ENCODE measurements at places on chromosomes 7 and 10.
A peak's percentile ranks its signal among the peaks of the same experiment; 100 is the strongest.

DNA sequence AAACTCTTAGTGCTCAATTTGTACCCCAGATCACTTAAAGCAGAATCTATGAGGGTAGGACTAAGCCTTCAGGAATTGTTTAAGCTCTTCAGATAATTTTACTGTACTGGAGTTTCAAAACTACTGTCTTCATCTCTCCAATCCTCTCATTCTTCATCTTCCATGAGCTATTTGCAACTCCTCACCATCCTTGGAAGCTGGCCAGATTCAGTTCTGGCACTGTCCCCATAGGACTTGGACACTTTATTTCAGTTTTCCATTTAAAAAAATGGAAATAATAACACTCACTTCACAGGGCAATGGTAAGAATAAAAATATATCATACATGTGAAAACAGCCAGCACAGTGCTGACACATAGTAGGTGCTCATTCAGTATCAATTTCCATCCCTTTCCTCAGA lies 74.6 kb downstream of the PPP1R17 start:
- DNase-seq: no peak

- no peak for DNase-seq
Measured at GRCh38 chr10:8568401-8568800, 513.9 kb downstream of the GATA3 start.

GRCh38 chr7:25643286-25643685 lies 415.0 kb upstream of the NPVF start:
- no peak for DNase-seq

DNA sequence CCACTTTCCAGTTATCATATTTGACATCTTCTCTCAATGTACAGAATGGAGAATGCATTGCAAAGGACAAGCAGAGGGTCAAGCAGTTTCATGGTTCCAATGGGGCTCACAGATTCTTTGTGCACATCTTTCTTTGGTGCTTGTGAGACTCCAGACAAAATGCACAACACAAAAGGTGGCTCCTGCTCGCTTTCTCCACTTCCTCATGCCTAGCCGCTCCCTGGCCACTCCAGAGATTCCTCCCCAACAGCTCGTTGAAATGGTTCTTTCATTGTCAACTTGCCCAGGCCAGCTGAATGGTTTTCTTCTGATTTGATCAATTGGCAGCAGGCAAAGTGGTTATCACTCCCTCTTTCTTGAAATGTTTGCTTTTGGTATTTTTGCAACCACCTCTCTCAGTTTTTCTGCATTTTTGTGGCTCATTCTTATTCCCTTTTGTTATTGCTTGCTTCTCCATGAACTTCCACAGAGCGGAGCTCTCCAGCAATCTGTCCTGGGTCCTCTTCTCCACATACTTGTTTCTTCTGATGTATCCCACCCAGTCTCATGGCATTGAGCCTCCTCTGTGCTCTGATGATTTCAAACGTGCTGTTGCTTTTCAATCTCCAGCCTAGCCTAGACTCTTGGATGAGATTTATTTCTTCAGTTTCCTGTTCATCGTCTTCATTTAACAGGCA lies 507.8 kb upstream of the MKI67 start:
- DNase-seq: no peak

- DNase-seq: no peak
Measured at GRCh38 chr10:45265996-45266395, 49.4 kb downstream of the OR13A1 start.

DNA sequence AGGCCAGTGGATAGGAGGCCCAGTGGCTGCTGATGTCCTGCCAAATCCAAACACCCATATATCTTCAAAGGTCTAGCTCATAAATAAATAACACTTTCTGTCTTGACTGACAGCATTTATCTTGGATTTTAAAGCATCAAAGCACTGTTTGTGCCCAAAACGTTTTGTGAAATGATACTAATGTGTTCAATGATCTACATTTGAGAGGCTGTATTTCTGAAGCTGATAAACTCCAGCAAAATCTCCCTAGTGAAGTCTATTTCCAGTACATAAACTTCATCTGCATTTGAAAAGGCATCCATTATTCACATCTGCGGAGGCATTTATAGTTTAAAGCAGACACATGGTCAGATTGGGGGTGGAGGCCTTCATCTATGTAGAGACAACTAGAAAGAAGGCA lies 276.3 kb downstream of the HPSE2 start:
- DNase-seq: no peak

DNA sequence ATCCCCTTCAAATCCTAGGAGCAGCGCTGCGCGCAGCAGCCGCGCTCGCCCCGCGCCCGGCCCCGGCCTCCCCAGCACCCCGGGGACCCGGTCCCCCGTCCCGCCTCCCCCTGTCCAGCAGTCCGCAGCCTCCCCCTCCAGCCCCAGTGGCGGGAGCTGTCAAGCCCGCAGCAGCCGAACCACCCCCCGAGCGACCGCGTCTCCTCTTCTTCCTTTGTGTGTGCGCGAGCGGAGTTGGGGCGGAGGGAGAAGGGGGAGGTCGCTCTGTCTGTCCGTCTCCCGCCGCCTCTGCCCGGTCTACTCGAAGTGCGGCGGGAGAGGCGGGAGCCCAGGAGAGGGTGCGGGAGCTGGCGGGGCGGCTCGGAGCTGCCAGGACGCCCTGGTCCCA lies 375 bp upstream of the CHN2 start:
- peak; percentile 31 for DNase-seq

- no peak for DNase-seq
Measured at GRCh38 chr10:13892001-13892491, 305.3 kb downstream of the PRPF18 start.

- DNase-seq: no peak
Measured at GRCh38 chr10:58951746-58952145, 224.7 kb upstream of the PHYHIPL start.

GRCh38 chr10:108421266-108421665 lies 1256.8 kb upstream of the SORCS1 start:
- DNase-seq: no peak

DNA sequence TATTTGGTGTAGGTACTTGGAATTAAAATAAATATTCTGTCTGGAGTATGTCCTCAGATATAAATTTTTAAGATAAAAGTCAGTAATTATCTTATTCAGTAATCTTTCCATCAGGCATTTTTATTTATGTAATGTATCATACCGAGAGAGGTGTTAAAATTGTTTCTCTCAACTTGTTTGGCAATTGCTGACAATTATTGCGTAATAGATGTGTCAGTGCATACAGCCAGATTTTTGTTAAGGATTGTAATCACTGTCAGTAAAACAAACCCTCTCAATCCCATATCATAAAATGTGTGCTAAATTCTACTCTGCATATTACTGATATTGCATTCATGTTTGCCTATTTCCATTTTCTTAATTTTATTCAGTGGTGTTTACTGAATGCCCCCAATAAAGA lies 69.2 kb downstream of the CNTNAP2 start:
- no peak for DNase-seq

- no peak for DNase-seq
Measured at GRCh38 chr7:63080831-63081230, 917.8 kb upstream of the ZNF722 start.

GRCh38 chr7:133313575-133313974 lies 60.7 kb downstream of the EXOC4 start:
- no peak for DNase-seq

- no peak for DNase-seq
Measured at GRCh38 chr7:28497009-28497408, 84.7 kb downstream of the CREB5 start.

- no peak for DNase-seq
Measured at GRCh38 chr7:98134420-98135228, 28.0 kb downstream of the LMTK2 start.

GRCh38 chr10:1367938-1368841 lies 312.0 kb downstream of the WDR37 start:
- peak; percentile 5 for DNase-seq

GRCh38 chr10:119370972-119371703 lies 163.8 kb downstream of the GRK5 start:
- no peak for DNase-seq

GRCh38 chr7:137592232-137592896 lies 248.8 kb upstream of the PTN start:
- DNase-seq: peak; percentile 55

DNA sequence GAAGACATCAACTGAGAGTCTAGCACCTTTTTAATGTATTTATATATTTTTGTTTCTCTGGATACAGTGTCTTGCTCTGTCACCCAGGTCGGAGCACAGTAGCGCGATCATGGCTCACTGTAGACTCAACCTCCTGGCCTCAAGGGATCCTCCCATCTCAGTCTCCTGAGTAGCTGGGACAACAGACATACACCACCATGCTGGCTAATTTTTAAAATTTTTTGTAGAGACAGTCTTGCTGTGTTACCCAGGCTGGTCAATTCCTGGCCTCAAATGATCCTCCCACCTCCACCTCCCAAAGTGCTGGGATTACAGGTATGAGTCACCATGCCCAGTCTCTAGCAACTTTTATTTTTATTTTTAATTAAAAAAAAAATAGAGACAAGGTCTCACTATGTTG lies 51.4 kb upstream of the ANLN start:
- DNase-seq: no peak

DNA sequence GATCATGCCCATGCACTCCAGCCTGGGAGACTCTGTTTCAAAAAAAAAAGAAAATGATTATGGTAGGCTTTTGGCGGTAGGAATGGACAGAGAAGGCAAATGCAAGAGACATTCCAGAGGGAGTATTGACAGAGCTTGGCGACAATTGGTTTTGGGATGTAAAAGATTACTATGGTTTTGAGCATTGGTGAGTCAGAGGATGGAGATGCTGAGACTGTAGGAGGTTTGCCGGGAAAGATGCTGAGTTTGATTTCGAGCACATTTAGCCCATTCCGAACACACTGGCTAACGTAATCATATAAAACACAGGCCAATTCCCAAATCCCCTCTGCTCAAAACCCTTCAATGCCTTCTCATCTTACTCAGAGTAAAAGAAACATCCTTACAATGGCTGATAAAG lies 161.6 kb upstream of the MKLN1 start:
- no peak for DNase-seq

DNA sequence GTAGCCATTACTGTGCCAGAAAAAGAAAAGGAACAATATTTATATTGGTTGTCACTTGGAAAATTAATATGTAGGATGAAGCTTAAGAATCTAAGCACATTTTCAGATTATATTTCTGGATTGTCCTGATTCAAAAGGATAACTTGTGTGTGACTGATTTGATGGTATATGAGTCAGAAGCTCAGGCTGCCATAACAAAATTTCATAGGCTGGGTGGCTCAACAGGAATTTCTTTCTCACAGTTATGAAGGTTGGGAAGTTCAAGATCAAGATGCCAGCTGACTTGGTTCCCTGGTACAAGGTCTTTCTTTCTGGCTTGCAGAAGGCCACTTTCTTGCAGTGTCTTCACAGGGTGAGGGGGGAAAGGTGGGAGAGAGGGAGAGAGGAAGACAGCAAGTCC lies 108.5 kb downstream of the ST7 start:
- no peak for DNase-seq

- no peak for DNase-seq
Measured at GRCh38 chr7:159121068-159121467, 23.6 kb downstream of the VIPR2 start.

GRCh38 chr7:66297579-66297978 lies 92.4 kb downstream of the TPST1 start:
- no peak for DNase-seq

DNA sequence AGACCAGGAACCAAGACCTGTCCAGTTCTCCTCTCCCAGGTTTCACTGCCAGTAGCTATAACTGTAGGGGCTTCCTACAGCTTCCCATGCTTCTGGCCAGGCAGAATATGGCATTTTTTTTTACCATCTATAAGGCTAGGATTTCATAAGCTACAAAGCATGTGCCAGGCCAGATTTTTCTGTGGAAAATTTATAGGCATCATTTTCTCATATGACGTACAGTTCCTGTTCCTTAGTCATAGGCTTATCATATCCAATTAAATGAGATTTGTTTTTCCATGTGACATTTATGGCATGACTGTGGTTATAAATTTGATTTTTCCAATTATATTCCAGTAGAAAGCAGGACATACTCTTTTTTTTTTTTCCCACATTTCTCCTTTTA lies 208.6 kb upstream of the NPY start:
- no peak for DNase-seq

DNA sequence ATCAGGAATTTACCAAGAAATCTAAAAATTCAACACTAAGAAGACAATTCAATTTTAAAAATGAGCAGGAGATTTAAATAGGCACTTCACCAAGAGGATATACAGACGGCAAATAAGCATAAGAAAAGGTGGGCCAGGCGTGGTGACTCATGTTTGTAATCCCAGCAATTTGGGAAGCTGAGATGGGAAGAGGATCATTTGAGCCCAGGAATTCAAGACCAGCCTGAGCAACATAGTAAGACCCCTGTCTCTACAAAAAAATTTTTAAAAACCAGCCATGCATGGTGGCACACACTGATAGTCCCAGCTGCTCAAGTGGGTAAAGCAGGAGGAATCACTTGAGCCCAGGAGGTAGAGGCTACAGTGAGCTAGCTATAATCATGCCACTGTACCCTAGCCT lies 3.5 kb upstream of the AKR1D1 start:
- no peak for DNase-seq

DNA sequence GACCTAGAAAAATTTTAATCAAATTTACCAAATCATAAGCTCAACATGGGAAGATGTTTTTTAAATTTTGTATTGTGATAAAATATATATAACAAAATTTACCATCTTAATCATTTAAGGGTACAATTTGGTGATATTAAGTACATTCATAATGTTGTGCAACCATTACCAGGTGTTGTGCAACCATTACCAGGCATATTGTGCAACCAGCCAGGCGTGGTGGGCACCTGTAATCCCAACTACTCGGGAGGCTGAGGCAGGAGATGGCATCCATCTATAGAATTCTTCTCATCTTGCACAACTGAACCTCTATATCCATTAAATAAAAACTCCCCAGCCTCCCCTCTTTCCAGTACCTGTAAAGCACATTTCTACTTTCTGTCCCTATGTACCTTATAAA lies 124.5 kb upstream of the SLC13A1 start:
- DNase-seq: no peak

DNA sequence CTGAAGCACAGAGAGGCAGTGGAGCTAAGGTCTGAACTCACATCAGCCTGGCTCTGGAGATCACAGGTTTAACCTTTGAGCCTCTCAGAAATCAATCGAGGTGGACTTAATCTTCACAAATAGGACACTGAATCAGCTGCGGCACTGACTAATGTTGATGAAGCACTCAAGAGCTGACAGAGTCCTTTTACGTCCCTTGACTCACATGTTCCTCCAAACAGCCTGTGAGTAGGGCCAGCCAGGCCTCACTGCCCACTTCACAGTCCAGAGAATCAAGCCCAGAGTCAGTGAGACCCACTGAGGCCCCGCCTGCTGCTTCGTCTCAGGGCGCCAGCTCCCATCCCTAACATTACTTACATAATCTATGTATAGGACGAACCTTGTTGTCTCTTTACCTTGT lies 63.1 kb downstream of the TNS3 start:
- no peak for DNase-seq

GRCh38 chr7:119175911-119176627 lies 951.6 kb downstream of the ANKRD7 start:
- DNase-seq: peak; percentile 51

- no peak for DNase-seq
Measured at GRCh38 chr7:117982071-117983055, 109.1 kb upstream of the CTTNBP2 start.
